Subcutaneous adipose tissue (tissue), 4 donors: ENCODE measurements at places on chromosomes 7 and 10. TPM values are rescaled to one million over a fixed set of nuclear protein-coding genes. Genes with fewer than 3 reads are reported as not detected.

Gene AVPI1
- 29.5 TPM for total RNA-seq

Gene DEPP1
- total RNA-seq: 437 TPM

Gene MSS51
- 4.0 TPM for total RNA-seq

Gene BLNK
- total RNA-seq: 2.1 TPM

Gene SEMA3D
- total RNA-seq: 2.1 TPM

Gene OPN4
- total RNA-seq: 0.22 TPM

Gene BMPER
- 6.1 TPM for total RNA-seq

Gene DHTKD1
- 26.2 TPM for total RNA-seq

Gene CHAT
- total RNA-seq: not detected
